Activated CD4-positive, alpha-beta T cell treated with anti-CD3 and anti-CD28 coated beads, Interleukin-10, Interleukin-2, amounts not matched to agents 100 ng/mL and 50 ng/mL, durations not matched to agents 16 hours and 8 hours (primary cell): ENCODE measurements at places on chromosomes 3 and 15.

DNA sequence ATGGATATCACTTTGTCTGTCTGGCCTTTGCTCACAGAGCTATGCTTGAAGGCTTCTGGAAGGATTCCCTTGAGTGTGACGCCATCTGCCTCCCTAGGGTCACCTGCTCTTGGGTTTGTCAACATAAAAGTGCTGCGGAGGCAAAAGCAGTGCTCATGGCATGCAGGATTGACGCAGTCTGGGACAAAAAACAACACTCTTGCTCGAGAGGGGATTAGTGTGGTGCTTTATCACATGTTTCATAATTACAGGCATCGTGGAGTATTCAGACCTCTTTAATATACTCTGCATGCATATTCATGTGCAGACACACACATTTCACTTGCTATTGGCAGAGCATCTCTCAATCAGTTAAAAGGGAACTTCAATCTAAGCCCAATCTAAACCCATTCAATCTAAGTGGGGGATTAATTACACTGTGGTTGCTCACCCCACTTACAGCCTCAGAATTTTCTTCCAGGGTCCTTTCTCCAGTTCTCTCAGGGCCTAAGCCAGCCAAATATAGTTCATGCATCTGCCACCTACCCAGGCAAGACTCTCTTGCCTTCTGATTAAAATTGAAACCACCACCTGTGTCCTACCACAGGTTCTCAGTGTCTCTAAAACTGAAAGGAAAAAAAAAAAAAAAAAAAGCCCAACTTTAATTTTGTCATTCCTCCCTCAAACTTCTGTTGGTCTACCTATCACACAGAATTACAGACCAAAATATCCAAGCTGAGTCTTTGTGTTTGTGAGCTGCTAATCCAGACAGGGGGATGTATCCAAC lies 75.6 kb downstream of the BFSP2 start:
- peak; percentile 83 for DNase-seq

DNA sequence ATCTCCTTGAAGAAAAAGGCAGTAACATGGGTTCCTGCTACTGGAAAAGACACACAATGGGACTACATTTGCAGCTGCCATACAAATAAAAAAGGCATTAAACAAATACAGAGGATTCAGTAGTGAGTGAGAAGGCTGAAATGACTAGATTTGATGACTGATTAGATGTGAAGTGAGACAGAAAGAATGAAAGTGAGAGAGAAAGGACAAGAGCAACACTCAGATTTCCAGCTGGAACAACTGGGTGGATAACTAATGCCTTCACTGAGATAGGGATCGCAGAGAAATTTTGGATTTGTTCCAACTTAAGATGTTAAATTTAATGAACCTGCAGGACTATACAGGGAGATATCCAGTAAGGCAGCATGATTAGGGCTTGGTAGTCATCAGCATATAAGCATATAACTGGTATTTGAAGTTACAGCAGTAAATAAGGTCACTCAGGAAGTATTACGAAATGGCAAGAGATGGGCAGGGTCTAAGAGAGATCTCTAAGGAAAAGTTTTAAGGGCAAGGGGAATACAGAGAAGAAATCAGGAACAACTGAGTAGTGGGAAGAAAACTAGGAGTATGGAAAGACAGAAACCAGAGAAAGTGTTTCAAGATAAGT lies 8.2 kb downstream of the OSBPL11 start:
- peak; percentile 18 for DNase-seq

DNA sequence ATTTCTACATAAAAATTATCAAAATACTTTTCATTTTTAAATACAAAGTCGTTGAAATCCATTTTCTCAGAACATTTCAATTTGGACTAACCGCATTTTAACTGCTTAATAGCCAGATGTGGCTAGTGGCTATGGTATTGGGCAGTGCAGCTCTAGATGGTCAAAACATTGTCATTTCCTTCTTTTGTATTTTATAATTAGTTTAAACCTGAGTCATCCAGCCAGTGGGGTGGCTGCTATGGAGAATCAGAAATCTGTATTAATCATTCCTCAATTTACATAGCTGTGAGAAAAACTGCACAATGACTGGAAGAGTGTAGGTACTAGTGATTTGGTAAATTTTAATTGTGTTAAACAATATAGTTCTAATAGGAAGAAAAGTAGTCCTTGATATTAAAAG lies 245.3 kb downstream of the PDZRN3 start:
- no peak for DNase-seq

DNA sequence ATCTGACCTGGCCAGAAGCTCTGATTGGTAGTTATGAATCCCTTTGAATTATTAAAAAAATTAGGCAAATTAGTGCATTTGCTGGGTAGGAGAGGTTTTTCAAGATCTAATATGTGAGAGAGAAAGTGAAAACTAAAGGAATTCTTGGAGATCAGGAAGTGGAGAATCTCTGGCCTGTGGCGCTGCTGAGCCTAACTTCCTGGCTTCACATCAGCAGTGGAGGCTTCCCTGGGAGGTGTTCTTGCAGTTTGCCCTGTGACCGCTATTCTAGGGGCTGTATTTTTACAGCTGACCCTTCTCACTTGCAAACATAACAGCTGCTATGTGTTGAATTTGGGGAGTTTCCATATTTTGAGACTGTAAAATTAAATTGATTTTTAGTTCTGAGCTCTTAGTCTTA lies 166.4 kb downstream of the ATG7 start:
- no peak for DNase-seq

DNA sequence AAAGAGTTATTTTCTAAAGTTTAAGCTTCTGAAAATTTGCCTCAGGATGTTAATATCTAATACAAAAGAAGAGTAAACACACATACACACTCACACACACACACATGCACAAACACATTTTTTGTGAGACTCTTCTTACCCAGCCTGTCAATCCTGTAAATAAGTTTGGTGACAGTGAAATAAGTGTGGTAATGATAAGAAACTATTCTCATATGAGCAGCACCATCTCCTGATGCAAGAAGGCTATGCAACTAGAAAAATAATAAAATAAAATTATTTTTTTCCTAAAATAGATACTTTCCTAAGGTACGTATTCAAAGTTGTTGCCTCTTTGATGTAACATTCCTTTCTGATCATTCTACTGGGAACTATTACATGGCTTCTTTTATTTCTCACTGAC lies 155.1 kb downstream of the MECOM start:
- no peak for DNase-seq

- peak; percentile 3 for DNase-seq
Measured at GRCh38 chr3:191139736-191140135, 59.3 kb upstream of the OSTN start.
